GOT3 (cell line): ENCODE measurements at places on chromosomes 1 and 21.
A peak's percentile ranks its signal among the peaks of the same experiment; 100 is the strongest.

DNA sequence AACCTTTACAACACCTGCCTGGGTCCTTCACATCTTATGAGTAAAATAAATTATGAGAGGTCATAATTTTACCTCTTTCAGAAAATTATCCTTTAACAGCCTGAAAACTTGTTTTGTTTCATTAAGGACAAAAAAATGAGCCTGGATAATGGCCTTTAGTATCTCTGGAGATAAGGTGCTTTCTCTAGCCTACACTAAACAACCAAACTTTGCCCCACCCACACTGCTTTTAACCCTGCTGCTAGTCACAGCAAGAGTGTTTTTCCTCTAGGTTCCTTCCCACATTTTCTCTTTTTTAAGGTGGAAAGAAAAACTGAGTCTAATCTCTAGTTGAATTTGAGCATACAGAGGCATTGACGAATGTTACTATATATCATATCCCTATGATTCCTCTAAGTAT lies 101.7 kb upstream of the KRTAP19-8 start:
- DNase-seq: no peak

- no peak for DNase-seq
Measured at GRCh38 chr1:112727716-112728115, 12.6 kb upstream of the PPM1J start.

- peak; percentile 10 for DNase-seq
Measured at GRCh38 chr21:38925923-38926322, 120.2 kb downstream of the ETS2 start.

DNA sequence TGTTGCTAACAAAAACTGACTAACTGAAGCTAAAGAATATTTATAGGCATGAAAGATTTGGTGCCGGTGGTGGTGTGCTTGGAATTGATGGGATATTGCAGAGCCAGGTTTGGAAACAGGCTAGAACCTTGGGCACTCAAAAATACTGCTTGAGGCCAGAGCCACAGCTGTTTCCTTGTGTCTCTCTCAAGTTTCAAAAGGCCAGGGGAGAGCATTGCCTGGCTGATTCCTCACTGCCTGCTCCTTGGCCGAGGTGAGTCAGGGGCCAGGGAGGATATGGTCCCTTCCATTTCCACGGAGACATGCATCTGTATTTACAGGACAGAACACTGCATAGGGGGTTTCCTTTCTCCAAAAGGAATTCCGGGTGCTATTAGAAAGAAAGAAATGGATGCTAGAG lies 36.1 kb upstream of the IVNS1ABP start:
- DNase-seq: no peak

GRCh38 chr1:94416901-94417727 lies 1.1 kb upstream of the ABCD3 start:
- no peak for DNase-seq

DNA sequence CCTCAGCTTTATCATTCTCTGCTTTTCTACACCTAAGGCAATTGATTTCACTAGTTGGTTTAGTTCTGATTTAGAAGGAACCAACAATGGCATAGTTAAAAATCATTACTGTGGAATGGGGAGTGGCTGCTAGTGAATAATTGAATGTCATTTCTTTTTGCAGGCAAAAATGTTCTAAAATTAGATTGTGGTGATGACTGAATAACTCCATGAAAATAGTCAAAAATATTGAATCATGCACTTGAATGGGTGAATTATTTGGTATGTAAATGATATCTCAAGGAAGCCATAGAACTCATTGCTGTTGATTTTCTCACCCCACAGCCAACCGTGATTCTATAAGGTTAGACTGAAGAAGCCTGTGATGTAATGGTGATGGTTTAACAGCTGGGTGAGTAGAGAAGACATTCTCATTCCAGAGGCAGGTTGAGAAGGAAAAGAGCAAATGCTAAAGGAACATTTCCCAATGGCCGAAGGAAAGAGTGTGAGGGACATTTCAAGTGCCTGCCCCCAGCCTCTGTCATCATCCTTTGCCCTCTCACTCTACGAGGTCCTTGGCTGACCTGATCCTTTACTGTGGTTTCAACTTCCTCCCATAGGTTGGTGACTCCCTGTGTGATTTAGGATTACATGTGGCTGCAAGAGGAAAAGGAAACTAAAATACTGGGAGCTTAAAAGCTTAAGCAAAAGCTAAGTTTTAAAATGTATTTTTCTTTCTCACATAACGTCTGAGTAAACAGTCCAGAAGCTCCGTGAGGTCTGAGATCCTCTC lies 12.5 kb downstream of the OVAAL start:
- DNase-seq: no peak

GRCh38 chr21:26759731-26760130 lies 85.5 kb downstream of the ADAMTS1 start:
- DNase-seq: no peak

GRCh38 chr1:50490640-50491039 lies 67.4 kb upstream of the DMRTA2 start:
- DNase-seq: no peak

- no peak for DNase-seq
Measured at GRCh38 chr1:88371436-88372023, 312.5 kb upstream of the PKN2 start.

DNA sequence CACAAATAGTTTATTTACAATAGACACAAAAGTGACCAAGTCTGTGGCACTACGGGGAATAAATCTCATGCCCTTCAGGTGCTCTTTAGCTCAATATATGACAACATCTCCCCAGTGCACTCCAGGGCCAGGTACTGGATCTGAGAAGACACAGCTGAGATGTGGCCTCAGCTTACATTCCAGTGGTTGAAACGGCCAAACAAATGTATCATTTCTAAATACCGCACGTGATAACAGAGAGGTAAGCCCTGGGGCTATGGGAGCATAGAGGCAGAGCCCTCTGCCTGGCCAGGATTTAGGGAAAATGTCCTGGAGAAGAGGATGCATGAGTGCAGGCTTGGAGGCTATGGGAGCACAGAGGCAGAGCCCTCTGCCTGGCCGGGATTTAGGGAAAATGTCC lies 630.5 kb downstream of the SMYD3 start:
- no peak for DNase-seq

GRCh38 chr1:231107151-231107550 lies 54.7 kb upstream of the TRIM67 start:
- DNase-seq: no peak

DNA sequence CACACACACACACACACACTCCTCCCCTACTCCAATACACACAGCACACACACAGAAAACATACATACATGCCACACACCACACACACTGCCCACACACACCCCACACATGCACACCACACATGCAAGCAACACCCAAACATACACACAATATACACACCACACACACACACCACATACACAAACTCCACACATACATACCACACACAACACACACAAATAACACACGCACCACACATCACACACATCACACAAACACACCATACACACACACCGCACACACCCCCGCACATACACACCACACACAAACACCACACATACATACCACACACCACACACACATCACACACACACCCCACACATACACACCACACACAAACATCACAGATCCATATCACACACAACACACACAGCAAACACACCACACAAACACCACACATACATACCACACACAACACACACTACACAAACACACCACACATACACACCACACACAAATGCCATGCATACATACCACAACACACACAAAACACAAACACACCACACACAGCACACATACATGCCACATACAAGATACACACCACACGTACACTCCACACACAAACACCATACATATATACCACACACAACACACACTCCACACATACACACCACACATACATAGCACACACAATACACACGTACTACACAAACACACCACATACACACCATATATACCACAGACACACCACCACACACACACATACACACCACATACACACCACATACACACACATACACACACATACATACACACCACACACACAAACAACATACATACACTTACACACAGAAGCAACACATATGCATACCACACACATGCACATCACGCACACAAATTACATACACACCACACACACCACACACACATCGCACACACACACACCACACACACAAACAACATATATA lies 932 bp upstream of the RAB7B start:
- DNase-seq: no peak

- DNase-seq: no peak
Measured at GRCh38 chr21:24955275-24955961, 651.9 kb downstream of the MRPL39 start.

DNA sequence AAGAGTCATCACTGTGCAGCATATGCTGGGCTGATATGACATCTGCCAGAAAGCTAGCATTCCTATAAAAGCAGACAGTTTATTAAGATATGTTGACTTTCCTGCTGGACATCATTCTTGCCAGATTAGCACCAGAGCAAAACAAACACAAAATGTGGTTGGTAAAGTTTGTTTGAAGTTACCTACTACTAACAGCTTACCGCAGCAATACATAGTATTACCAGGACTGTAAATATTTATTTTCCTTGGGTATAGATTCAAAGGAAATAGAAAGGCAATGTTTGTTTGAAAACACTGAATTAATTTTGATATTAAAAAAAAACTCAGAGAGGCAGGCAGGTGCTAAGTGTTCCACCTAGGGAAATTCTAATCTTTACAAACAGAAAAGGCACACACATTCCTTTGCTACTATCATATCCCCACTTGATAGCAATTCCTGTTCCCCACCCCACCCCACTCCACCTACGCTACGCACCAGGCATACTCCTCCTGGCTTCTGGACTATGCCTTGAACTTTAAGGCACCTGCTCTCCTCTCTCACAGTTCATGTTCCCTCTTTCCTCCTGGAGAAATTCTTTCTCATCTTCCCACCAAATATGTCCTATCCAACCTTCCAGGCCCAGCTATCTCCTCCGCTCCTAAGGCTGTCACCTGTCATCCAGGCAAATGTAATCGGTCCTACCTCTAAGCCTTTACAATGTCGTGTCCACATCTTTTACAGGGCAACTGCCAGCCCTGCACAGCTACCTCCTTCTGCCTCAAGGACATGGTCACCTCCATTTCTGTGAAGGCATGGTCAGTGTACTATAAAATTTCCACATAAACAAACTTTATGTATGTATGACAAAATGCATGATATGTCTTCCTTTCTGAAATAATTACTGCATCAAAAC lies 34.7 kb downstream of the PTPN14 start:
- DNase-seq: no peak

- no peak for DNase-seq
Measured at GRCh38 chr1:1907098-1907736, 7.8 kb upstream of the CALML6 start.

DNA sequence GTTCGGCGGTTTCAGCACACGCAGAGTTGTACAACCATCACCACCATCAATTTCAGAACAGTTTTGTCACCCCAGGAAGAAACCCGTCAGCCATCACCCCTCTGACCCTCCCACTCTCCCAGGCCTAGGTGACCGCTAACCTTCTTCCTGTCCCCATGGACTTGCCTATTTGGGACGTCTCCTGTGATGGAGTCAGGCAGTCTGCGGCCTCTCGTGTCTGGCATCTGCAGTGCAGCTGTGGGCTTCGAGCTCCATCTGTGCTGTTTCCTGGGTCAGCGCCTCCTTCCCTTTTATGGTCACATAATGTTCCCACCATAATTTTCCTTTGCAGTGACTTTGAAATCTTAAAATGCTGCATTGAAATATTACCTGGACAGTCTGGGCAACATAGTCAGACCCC lies 24.4 kb downstream of the SLC45A1 start:
- no peak for DNase-seq

GRCh38 chr1:56070601-56071000 lies 508.8 kb downstream of the PLPP3 start:
- DNase-seq: no peak

GRCh38 chr1:215530401-215530984 lies 36.6 kb upstream of the KCTD3 start:
- no peak for DNase-seq

- DNase-seq: no peak
Measured at GRCh38 chr1:81224222-81224621, 576.5 kb upstream of the ADGRL2 start.

GRCh38 chr21:36902793-36903192 lies 63.7 kb downstream of the HLCS start:
- DNase-seq: no peak

DNA sequence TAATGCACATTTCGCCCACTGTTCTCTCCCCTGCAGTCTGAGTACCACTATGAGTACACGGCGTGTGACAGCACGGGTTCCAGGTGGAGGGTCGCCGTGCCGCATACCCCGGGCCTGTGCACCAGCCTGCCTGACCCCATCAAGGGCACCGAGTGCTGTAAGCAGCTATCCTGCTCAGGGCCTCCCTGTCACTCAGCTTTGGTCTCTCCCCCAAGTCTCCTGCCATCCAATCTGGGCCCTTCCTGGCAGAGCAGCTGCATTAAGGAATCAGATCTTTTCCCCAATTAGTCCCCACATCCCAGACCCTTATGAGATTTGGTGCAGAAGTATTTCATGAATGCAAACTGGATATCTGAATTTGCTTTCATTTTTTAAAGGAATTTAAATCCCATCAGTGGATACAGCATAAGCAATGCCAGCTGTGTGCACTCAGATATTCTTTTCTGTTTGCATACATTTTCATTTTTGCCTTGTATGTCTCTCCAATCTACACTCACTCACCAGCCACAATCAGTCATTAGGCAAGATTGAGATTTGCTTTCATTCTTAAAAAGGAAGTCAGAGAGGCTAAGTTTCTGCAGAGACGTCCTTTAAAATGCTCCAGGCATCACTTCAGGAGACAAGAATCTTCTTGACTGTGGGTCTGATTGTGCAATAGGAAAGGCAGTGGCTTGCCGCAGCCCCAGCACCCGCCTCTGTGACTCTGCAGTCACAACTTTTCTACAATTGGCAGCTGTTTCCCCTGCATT lies 48.1 kb downstream of the ELAPOR1 start:
- DNase-seq: no peak

GRCh38 chr21:44510508-44511218 lies 29.3 kb downstream of the KRTAP10-1 start:
- DNase-seq: no peak

DNA sequence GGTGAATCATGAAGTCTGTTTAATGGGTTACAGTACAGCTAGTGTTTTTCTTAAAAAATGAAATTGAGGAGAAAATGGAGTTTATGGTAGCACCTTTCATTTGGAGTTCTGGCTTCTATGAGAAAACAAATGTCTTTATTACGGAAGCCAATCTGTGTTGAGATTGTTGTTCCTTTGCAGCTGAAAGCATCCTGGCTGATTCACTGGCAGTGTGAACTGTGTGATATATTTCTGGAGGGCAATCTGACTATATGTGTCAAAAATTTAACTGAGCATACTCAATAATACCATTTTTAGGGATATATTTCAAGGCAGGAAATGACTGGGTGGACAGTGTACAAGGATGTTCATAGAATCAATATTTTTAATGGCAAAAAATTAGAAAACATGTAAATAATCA lies 46.6 kb upstream of the LYST start:
- DNase-seq: no peak

- peak; percentile 8 for DNase-seq
Measured at GRCh38 chr1:155598842-155599331, 11.1 kb upstream of the MSTO1 start.
